ENCODE measurements at places on chromosomes 2 and 18. TPM values are rescaled to one million over a fixed set of nuclear protein-coding genes. Genes with fewer than 3 reads are reported as not detected.
A peak's percentile ranks its signal among the peaks of the same experiment; 100 is the strongest.

GRCh38 chr2:172079838-172080640, 5.3 kb upstream of the DLX1 start:
- peaks cover 89% of the 10 kb centered on the region for H3K27me3 ChIP-seq
- peaks cover 44% of the 10 kb centered on the region for H3K4me1 ChIP-seq
- no peak overlapping the region for H3K27ac ChIP-seq
- H3K36me3 ChIP-seq = no peaks in the 10 kb centered on the region
- H3K4me3 ChIP-seq = peak overlapping the region; percentile 58
- DNase-seq = no peak

DNA sequence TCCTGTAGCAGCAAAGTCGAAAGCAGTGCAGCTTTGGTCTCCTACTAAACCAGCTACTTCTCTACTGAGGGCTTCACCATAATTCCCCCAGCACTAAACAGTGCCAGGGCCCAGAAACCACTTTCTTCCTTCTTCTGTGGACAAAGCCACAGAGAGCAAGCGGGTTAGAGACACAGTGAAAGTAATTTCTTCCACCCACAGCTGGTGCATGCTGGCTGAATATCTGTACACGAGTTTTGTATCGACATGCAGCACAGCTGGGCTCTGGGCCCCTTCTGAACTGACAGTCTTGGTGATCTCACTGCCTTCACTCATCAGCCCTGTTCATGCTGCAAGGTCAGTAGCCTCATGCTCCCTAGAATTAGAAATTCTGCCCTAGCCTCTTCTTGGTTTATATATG, 74.0 kb upstream of the SULT1C3 start:
- H3K4me3 ChIP-seq = no peak overlapping the region
- H3K27ac ChIP-seq = no peak overlapping the region
- DNase-seq = no peak
- H3K4me1 ChIP-seq = peaks cover 18% of the 10 kb centered on the region
- H3K27me3 ChIP-seq = no peaks in the 10 kb centered on the region
- no peaks in the 10 kb centered on the region for H3K36me3 ChIP-seq

DNA sequence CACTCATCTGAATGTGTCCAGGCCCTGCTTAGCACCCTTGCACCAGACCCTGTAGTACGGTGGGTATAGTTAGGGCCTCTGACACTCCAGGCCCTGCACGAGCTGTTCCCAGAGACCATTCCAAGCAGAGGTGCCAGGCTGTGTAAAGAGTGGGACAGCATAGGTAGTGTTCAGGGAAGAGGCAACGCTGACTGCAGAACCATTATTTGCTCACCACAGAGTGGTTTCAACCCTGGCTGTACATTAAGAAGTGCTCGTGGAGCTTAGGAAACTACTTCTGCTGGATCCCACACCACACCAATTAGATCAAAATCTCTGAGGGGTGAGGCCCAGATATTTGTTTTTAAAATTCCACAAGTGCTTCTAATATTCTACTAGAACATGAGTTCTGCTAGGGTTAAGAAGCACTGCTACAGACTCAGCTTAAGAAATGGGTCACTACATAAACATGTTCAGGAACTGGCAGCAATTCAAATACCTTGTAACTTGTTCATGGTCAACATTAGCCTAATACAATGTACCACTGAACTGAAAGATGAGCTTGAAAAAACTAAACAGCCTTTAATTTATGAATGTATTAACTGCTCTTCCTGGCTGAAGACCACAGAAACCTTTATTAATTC, 183.0 kb downstream of the MYO5B start:
- no peaks in the 10 kb centered on the region for H3K36me3 ChIP-seq
- H3K4me3 ChIP-seq = no peak overlapping the region
- 0 out of 2 replicates have a peak, but pooled peaks cover 4% of the 10 kb centered on the region for H3K4me1 ChIP-seq
- no peaks in the 10 kb centered on the region for H3K27me3 ChIP-seq
- H3K27ac ChIP-seq = no peak overlapping the region

Gene LRATD1
- 2.3 TPM for total RNA-seq

Gene CYBRD1
- 7.9 TPM for total RNA-seq

Gene ANKRD29
- total RNA-seq = 4.9 TPM

Data from WTC11 (cell line).